ENCODE measurements at places on chromosomes 6 and 20.

- DNase-seq, result no peak
Observed at GRCh38 chr6:143562143-143562542, 50.6 kb upstream of the FUCA2 start.

DNA sequence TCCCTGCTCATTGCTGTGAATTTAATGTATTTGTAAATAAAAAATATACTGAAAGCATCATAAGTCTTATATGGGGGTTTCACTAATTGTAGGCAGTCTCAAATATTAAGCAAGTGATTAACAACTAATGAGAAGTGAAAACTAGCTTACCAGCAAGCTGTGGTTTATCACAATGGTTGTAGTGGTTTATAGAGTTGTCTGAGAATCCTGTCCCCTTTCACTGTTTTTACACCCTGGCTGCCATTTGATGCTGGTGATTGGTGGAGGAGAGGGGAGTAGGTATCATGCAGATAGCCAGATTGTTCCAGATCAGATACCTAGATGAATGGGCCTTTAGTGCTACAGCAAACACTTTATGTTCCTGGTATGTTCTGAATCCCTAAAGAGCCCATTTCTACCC is 6.0 kb downstream of the MKKS start:
- no peak for DNase-seq

DNA sequence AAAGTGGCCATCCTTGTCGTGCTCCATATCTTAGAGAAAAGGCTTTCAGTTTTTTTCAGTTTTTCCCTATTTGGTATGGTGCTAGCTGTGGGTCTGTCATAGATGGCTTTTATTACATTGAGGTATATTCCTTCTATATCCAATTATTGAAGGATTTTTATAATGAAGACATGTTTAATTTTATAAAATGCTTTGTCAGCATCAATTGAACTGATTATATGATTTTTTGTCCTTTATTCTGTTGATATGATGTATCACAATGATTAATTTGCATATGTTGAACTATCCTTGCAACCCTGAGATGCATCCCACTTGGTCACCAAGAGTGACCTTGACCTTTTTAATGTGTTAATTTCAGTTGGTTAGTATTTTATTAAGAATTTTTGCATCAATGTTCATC is 55.1 kb upstream of the VGLL2 start:
- no peak for DNase-seq

DNA sequence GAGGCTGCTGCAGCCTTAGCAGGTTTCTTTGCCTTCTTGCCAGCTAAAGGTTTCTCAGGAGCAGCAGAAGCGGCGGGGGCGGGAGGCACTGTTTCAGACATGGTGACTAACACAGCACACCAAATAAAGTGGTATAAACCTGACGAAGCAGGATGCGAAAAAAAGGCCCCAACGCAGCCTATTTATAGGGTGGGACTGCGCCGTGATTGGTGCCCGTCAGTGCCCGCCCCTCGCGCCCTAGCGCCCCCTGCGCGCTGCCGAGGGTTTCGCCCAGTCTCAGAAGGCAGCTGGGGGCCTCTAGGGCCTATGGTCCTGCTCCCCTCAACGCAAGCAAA is 55.0 kb downstream of the TRIM38 start:
- peak; percentile 85 for DNase-seq

GRCh38 chr6:46312654-46313053 is 141.9 kb upstream of the ENPP5 start:
- DNase-seq, result no peak

GRCh38 chr6:31765559-31765909 is 3.1 kb downstream of the SAPCD1 start:
- DNase-seq, result no peak

GRCh38 chr6:101722991-101723579 is 329.6 kb downstream of the GRIK2 start:
- DNase-seq, result no peak

DNA sequence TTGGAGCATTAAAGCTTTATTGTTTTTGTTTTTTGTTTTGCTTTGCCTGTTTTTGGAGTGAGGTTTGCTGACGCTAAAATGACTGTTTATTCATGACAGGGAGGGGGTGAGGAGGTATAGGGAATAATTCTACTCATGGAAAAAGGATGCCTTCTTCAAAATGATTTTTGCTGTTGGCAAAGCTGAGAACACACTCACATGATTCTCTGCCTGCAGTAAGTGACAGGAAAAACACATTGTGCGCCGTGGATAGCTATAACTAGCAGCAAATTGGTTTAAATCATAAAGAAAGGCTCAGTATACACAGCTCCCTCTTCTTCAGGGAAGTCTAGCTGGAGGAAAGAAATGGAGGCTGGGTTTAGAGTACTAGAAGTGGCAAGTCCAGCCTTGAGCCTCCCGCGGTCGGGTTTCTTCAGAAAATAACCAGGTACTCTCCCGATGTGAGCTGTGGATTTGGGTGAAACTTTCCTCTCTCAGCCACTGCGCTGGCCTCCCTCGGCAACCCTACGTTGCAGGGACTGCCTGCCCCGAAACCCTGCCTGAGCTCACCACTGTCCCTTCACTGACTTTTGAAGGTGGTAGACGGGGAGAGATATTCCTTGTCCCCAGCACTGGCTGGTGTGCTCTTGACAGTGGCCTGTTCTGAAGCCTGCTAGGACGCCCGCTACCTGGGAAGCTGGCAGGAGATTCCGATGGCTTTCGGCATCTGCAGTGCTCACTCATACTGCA is 278.2 kb downstream of the NRN1 start:
- no peak for DNase-seq

Measured in T-helper 2 cell treated with Interferon-gamma antibody and Interleukin-4, amounts not matched to agents 5 μg/mL and 100 μg/mL, for 36 hours (primary cell).